Panc1 (cell line): ENCODE measurements at places on chromosomes 2 and 18.

GRCh38 chr2:46798041-46798440, 117.6 kb downstream of the MCFD2 start:
- DNase-seq, result no peak

DNA sequence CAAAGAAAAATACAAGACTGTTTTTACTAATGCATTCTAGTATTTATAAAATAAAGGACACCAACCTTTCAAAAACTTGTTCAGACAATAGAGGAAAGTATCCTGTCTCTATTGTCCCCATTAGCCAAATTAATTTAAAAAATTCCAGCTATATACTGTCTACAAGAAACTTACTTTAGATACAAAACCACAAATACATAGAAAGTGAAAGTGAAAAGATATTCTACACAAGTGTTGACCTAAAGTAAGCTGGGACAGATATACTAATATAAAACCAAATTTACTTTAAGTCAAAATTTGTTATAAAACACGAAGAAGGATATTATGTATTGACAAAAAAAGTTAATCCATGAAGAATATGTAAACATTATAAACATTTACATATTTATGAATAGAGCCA, 893.3 kb upstream of the TMEFF2 start:
- no peak for DNase-seq

DNA sequence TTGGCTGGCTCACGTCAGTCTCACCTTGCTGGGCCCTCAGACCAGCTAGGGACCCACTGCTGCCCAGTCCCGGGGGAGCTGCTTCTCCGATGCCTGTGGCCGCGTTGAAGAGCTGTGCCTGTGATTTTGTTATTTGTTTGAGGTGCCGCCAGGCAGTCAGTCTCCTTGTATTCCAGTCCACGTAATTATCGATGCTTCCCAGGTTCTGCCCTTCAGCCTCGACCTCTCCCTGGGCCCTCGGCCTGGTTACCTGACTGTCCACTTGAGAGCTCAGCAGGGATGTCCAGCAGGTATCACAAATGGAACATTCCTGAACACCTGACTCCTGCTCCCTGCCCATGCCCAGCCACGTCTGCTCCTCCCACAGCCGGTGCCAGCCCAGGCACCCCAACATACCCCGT, 195.9 kb upstream of the HS6ST1 start:
- no peak for DNase-seq

GRCh38 chr2:54041135-54041534, 70.3 kb upstream of the PSME4 start:
- no peak for DNase-seq

DNA sequence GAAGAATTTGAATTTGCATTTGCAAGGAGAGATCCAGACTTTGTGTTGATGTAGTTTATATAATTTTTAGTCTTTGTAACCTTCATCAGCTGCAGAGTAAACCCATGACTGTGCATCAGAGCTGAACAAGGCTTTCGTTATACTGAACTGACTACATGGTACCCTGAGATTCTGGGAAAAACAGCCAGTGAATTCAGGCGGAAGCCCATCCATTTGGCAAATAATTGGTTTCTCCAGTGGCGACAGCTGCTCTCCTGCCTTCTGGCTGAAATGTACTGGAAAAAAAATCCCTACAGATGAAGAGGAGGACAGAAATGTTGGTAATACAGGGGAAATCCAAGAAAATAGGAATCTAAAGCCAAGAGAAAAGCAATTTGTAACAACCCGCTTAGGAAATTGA, 657.5 kb upstream of the CDH7 start:
- DNase-seq, result no peak

DNA sequence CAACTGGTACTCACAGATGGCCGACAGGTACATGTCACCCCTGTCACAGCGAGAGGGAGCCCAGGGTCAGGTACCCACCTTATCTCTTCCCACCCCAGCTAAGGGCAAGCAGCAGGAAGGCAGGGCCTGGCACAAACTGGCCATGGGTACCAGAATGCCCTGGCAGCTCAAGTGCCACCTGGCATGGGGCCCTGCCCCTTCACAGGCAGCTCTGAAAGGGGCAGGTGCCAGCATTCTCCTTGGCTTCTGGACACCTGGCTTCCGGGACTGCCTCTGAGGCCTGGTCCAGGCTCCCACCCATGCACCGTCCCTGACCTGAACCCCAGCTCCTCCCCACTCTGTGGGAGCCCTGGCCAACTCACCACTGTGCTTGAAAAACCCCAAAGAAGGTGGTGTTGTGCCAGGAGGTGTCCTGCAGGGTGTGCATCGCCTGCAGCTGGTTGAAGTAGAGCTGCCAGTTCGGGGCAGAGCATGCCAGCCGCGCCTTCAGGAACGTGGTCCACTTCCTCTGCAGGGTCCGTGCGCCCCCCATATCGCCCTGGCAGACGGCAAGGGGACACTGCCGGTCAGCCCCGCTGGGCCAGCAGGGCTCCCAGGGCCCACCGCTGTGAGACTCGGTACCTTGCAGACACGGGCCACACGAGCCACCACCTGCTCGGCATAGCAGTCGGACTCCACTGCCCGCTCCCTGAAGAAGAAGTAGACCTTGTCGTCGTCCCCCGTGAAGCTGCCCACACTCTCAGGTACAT, 5.4 kb downstream of the SEMA4C start:
- DNase-seq, result no peak

- DNase-seq, result peak; percentile 48
These were observed 25.1 kb upstream of the ARHGAP25 start for GRCh38 chr2:68709421-68709911.

DNA sequence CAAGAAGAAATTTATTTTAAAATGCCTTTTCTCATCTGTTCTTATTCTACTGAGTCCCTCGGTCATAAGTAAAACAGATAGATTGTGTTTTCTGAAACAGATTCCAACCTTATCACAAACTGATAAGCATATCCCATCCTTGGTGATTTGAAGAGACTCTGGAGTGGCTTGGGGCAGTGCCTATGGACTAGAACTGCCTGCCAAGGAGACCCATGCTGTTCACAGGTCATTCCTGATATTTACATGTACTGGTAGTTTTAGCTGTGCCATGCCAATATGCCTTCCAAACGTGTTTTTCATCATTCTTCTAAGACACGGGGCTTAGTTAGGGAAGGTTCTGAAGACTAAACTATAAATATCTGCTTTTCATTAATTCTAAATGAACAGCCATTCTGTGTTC, 11.4 kb upstream of the COL6A3 start:
- no peak for DNase-seq

DNA sequence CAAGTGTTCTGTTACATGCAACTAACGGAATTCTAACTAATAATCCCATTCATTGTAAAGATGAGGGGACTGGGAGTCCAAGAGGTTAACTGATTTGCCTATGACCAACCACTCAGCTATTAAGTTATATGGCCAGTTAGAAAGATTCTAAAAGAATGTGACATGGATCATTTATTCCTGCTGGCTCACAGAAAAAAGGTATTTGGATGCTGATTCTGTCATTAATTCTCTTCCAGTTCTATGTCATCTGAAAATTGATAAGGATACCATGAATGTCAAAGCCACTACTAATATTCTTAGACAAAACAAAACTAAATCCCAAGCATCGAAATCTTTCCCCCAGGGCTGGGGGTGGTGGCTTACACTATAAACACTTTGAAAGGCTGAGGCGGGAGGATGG, 41.2 kb upstream of the GORASP2 start:
- no peak for DNase-seq

GRCh38 chr2:30641765-30642345, 165.4 kb downstream of the CAPN13 start:
- no peak for DNase-seq

GRCh38 chr2:151287513-151288250, 1.8 kb downstream of the NMI start:
- DNase-seq, result no peak

GRCh38 chr2:152611458-152612231, 105.6 kb downstream of the PRPF40A start:
- no peak for DNase-seq

- no peak for DNase-seq
These were observed 19.7 kb upstream of the AFF3 start for GRCh38 chr2:100161945-100162620.

DNA sequence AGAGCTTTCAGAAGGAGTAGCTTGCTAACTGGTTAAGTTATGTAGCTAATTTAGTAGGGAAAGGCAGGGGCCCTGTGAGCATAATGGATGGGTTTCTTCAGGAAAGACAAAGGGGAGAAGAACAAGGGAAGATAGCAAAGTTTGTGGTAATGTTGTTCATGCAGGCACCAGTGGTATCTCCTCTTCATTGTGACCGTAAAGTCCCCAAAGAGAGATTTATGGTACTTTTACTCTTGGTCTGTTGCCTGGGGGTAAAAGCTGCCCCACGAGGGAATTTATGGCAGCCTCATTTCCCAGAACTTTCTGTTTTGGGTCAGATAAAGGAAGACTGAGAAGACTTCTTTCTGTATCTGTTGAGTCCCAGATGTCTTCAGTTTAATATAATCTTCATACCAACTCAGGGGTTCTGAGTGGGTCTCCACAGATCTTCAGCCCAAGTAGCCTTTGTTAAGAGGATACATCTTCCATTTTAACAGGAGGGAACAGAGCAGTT, 27.5 kb downstream of the MALT1 start:
- no peak for DNase-seq

- DNase-seq, result no peak
These were observed 24.4 kb downstream of the EIF4E2 start for GRCh38 chr2:232574674-232575403.

GRCh38 chr2:8677646-8678592, 3.9 kb upstream of the ID2 start:
- DNase-seq, result no peak

DNA sequence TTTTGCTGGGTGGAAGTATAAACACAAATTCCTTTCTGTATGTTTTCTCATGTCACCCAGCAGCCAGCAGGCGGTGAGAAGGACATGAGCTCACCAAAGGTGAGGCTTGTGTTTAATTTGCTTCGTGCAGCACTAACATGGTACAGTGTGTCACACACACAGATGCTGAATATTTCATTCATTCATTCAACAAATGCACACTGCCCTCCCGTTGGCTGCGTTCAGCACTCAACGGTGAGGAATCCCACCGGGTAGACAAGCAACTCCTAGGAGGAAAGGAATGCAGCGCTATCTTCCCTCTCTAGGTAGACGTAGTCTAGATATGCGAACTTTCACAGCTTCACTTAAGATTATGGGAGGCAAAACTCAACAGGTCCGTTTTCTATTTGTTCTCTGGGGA, 85.1 kb downstream of the LONRF2 start:
- no peak for DNase-seq

GRCh38 chr18:58966704-58967103, 102.0 kb downstream of the ZNF532 start:
- DNase-seq, result no peak

DNA sequence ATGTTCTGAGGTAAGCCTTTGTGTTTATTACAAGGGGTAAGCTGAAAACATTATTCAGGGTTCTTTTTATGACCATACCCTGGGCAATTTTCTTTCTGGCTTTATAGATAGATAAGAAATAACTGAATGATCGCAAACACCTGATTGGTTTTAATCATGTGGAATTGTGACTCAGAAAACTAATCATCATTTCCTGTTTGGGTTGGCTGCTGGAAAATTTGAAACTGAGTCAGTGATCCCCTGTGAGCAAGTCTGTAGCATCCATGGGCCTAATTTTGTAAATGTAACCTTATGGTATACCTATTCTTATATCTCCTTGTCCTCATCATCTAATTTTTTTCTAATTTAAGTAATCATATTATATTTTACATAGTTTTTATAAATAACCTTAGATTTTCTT, 34.3 kb downstream of the CCDC68 start:
- DNase-seq, result no peak

DNA sequence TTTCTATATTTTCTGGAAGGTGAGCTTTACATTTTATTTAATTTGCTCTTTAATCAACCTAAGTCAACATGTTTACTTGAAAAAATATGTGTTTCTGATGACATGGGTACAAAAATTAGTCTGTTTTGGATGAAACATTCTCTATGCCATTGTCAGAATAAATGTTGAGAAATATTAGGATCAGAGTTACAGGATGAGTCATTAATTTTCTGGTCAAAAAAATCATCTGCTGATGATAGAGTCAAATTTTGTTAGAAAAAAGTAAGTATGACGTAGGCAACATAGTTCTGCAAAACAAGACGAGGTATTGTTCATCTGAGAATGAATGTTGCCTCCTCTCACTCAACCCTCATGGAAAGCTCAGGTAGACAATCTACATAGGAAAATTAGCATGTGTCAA, 107.6 kb upstream of the CAVIN2 start:
- no peak for DNase-seq

DNA sequence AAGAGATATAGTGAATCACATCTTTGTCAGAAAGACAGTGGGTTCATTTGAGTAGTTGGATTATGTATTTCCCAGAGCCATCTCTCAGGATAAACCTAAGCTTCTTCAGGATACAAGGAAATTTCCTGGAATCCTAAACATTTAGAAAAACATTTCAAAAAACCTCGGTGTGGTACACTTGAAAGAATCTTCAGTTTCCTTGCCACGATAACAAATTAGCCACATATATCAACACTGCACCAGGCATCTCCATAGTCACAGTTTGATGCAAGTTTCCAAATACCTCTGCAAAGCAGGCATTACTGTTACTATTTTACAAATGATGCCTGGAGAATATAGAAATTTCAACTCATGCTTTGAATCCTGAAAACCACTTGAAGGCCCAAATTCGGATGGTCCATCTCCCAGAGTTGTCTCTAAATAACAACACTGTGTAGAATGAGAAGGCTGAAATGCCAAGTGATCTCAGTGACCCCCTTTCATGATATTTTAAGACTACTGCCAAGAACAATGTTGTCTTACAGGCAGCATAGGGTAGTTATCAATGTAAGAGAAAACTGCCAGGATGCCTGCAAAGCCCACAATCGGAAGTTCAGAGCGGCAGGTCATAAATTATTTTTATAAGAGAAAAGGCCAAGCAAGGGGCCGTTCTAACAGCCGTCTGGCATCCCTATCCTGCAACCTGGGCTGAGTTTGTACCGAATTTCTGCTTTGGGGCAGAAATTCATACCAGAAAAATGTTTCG, 307.9 kb downstream of the TXNL1 start:
- DNase-seq, result no peak

DNA sequence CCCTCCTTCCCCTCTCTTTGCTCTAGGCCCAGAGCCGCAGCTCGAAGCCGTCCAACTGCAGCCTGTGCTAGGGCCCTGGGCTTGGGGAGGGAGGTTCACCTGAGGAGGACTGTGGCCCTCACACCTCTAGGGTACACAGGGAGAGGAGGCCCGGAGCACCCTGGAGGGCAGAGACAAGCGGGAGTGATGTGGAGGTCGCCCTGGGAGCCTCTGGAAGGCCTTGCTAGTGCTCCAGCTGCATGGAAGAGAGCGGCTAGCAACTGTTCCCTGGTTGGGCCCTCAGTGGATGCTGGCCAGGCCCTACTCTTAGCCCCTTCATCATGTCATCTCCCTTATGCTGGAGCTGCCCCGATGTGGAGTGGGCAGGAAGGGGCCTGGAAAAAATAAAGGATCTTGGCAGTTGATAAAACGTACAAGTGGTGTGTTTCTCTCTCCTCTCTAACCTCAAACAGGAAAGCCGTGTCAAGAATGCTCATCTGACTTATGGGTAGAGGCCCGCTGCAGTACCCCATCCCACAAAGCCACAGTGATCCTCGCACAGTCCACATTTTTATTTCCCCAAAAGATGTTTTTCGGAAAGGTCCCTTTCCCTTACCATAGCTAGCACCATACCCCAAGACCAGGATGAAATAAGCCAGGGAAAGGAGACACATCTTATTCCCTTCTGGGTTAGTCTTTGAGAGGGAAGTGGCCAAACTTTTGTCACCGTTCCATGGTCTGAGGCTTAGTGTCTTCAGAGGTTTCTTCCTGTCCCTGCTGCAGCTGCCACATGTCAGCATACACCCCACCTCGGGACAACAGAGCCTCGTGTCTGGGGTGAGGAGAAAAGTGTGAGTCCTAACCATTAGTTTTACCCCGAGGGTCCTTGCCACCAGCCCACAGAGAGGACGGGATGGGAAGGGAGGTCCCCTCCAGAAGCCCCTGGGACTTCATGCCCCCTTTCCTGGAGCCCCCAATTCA, 2.9 kb downstream of the ZFAND2B start:
- DNase-seq, result no peak
